ENCODE measurements at places on chromosomes 4 and X. TPM values are rescaled to one million over a fixed set of nuclear protein-coding genes. Genes with fewer than 3 reads are reported as not detected.

KIAA1210 gene
- total RNA-seq: not detected

FAM13A gene
- 118 TPM for total RNA-seq

FGF2 gene
- 53.6 TPM for total RNA-seq

DNA sequence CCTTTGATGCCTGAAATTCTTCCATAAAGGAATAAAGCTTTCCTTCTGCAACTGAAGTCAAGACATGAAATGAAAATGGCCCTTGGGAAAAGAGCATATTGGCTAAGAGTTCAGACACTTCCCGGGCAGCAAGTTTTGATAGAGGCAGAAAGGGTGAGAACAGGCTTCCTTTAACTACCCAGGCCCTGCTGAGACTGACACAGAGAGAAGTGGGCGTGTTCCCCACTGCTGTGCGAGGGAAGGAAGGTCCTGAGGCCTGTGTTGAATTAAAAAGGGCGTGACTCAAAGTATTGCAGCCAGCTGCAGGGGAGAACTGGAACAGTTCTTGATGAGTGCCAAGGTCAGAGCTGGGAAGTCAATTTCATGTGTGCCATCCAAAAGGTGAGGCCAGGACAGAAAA, 33.9 kb upstream of the ADGRG2 start:
- H3K27ac ChIP-seq: no peak overlapping the region
- peaks cover 18% of the 10 kb centered on the region for H3K27me3 ChIP-seq
- DNase-seq: no peak
- H3K4me3 ChIP-seq: no peak overlapping the region

GRCh38 chr4:106312377-106312776, 3.6 kb downstream of the TBCK start:
- H3K27me3 ChIP-seq: no peaks in the 10 kb centered on the region
- no peak for DNase-seq
- H3K4me3 ChIP-seq: no peak overlapping the region
- peaks cover 2% of the 10 kb centered on the region for H3K36me3 ChIP-seq
- no peak overlapping the region for H3K27ac ChIP-seq
- H3K4me1 ChIP-seq: no peaks in the 10 kb centered on the region

All from breast epithelium (tissue), 4 donors.